Effector memory CD4-positive, alpha-beta T cell (primary cell): ENCODE measurements at places on chromosomes 11 and 22.

GRCh38 chr22:44917372-44918165 lies 92.2 kb downstream of the PHF21B start:
- H3K27ac ChIP-seq, result no peak overlapping the region
- no peak for DNase-seq
- no peaks in the 10 kb centered on the region for H3K36me3 ChIP-seq
- H3K4me3 ChIP-seq, result no peak overlapping the region

DNA sequence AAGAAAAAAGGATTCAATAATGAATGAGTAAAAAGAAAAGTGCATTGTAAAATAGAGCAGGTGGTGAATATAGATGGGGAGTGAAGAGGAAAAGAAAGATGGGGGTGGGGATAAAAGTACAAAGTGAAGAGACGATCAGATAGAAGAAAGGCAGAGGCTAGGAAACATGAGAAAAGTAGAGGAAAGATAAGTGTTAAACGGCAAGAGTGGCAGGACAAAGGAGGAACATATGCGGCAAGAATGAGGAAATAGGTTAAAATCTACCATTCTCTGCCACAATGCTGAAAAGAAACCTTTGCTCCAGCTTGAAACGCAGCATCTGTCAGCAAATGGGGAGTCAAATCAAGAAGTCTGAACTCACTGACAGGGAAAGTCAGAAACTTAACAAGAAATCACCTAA lies 6.8 kb downstream of the FUT4 start:
- no peaks in the 10 kb centered on the region for H3K36me3 ChIP-seq
- no peaks in the 10 kb centered on the region for H3K27me3 ChIP-seq
- peaks cover 5% of the 10 kb centered on the region for H3K4me1 ChIP-seq
- H3K4me3 ChIP-seq, result no peak overlapping the region
- no peak for DNase-seq

GRCh38 chr22:32764330-32765131 lies 37.0 kb upstream of the TIMP3 start:
- no peak overlapping the region for H3K27ac ChIP-seq
- peaks cover 14% of the 10 kb centered on the region for H3K27me3 ChIP-seq
- H3K4me1 ChIP-seq, result no peaks in the 10 kb centered on the region
- no peak overlapping the region for H3K4me3 ChIP-seq

GRCh38 chr11:68002938-68003845 lies 705 bp downstream of the UNC93B1 start:
- H3K36me3 ChIP-seq, result no peaks in the 10 kb centered on the region
- H3K27ac ChIP-seq, result peak overlapping the region; percentile 55
- no peaks in the 10 kb centered on the region for H3K27me3 ChIP-seq
- DNase-seq, result peak; percentile 33
- H3K4me1 ChIP-seq, result peaks cover 3% of the 10 kb centered on the region
- peak overlapping the region; percentile 58 for H3K4me3 ChIP-seq

- no peaks in the 10 kb centered on the region for H3K36me3 ChIP-seq
- no peaks in the 10 kb centered on the region for H3K4me1 ChIP-seq
- no peak for DNase-seq
- no peak overlapping the region for H3K4me3 ChIP-seq
Measured at GRCh38 chr11:96116376-96116775, 192.5 kb upstream of the MTMR2 start.

DNA sequence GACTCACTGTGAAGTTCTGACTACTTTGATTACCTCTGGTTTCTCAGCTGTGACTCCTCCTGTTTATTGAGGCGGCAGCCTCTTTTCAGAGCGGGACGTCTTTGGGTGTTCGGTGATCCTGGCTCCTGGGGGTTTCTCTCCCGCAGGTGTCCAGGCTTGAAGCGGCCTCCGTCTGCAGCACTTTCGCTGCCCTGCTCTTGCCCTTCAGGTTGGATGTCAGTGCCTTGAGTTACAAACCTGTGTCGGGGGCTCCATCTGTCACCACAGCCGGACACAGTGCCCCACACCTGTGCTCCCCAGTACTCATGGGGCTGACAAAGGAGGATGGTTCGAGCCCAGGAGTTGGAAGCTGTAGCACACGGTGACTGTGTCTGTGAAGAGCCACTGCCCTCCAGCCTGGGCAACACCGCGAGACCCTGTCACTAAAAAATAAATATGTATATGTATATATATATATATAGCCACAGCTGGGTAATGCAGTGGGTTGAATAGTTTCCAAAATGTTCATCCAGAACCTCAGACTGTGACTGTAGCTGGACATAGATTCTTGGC lies 104.1 kb downstream of the BRD1 start:
- no peaks in the 10 kb centered on the region for H3K4me1 ChIP-seq
- no peak overlapping the region for H3K4me3 ChIP-seq
- H3K36me3 ChIP-seq, result no peaks in the 10 kb centered on the region

DNA sequence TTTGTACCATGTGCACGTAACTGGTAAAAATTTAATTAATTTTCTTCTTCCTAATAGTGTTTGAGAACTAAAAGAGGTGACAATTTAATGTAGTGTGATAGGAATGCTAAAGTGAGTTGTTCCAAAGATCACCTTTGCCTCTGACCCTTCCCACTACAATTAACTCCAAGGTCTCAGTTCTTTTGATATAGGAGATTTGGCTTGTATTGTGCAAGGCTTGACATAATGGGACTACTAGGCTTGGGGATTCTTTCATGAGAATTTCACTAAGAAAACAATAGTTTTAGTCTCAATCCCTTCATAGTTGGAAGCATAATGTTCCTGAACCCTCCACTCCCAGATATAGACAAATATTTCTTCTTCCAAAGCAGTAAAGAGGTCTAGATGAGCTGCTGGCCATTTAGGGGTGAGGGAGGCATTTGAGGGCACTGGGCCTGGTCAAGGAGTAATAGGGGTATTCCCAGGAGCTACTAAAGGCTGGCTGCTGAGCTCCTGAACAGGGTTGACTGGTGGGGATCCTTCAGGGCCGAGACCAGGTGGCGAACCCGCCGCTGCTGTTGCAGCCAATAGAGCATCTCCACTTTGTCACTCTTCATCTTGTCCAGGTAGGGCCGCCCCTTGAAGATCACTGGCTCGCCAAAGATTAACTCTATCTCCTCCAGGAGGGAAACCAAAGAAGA lies 2.7 kb downstream of the CCDC87 start:
- H3K27me3 ChIP-seq, result no peaks in the 10 kb centered on the region
- peaks cover 11% of the 10 kb centered on the region for H3K4me1 ChIP-seq
- H3K4me3 ChIP-seq, result no peak overlapping the region
- H3K36me3 ChIP-seq, result no peaks in the 10 kb centered on the region
- no peak for DNase-seq

- no peak overlapping the region for H3K4me3 ChIP-seq
- no peak overlapping the region for H3K27ac ChIP-seq
- no peaks in the 10 kb centered on the region for H3K27me3 ChIP-seq
- H3K4me1 ChIP-seq, result peaks cover 21% of the 10 kb centered on the region
Measured at GRCh38 chr11:119024430-119025098, 6.0 kb downstream of the TRAPPC4 start.

DNA sequence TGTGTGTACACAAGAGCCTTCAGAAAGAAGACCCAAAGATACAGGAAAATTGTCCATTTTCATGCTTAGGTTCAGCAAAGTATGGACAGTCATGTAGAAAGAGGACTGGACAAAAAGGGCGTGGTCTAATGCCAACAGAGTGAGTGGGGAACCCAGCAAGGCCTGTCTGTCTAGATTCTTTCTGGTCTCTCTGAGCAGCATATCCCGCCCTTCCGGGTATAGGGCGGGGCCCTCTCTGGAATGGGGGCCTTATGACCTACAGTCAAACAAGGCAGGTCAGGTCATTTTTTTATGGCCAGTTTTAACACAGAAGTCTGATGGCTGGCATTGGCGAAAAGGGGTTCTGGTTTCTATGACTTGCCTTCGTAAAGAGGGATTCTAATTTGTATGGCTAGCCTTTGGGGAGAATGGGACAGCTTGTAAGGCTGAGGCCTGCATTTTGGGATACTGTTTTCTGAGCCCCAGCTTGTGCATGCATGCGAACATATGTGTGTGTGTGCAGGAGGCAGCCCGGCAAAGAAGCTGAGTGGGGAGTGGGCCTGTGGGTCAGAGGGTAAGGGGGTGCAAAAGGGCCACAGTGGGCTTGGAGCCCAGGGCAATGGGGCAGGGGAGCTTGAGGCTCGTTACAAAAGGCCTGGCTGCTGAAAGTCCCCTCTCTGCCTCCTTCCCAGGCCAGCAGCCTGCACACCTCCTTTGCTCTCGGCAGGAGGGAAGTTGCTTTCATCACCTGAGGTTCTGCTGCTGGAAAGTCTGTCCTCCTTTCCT lies 130.5 kb upstream of the B3GAT1 start:
- no peak overlapping the region for H3K27ac ChIP-seq
- no peaks in the 10 kb centered on the region for H3K27me3 ChIP-seq
- no peaks in the 10 kb centered on the region for H3K36me3 ChIP-seq
- H3K4me3 ChIP-seq, result no peak overlapping the region
- no peak for DNase-seq

DNA sequence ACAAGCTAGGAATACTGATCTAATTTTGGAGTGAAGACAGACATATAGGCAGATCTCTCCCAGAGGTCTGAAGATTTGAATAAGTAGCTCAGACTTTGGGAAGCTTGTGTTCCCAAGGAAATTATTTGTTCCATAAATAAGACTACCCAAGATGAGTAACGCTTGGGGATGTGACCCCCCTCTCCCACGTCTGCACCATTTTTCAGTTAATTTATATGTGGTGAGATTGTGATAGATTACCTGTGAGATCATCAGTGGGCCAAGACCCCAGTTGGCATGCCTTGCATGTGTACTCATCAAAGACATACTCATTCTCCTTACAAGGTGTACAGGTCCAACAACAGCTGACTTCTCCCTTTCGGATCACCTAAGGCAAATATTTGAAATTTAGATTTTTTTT lies 252.8 kb upstream of the CTSC start:
- H3K36me3 ChIP-seq, result no peaks in the 10 kb centered on the region
- H3K4me3 ChIP-seq, result no peak overlapping the region
- no peak for DNase-seq

- H3K27me3 ChIP-seq, result no peaks in the 10 kb centered on the region
- no peak overlapping the region for H3K27ac ChIP-seq
- H3K4me3 ChIP-seq, result no peak overlapping the region
- no peak for DNase-seq
- H3K4me1 ChIP-seq, result no peaks in the 10 kb centered on the region
Measured at GRCh38 chr11:71908218-71908617, 20.2 kb downstream of the XNDC1N start.

GRCh38 chr11:119180729-119181676 lies 4.3 kb upstream of the NHERF4 start:
- H3K4me1 ChIP-seq, result no peaks in the 10 kb centered on the region
- H3K27ac ChIP-seq, result no peak overlapping the region
- no peaks in the 10 kb centered on the region for H3K36me3 ChIP-seq
- DNase-seq, result no peak
- no peaks in the 10 kb centered on the region for H3K27me3 ChIP-seq
- H3K4me3 ChIP-seq, result no peak overlapping the region

DNA sequence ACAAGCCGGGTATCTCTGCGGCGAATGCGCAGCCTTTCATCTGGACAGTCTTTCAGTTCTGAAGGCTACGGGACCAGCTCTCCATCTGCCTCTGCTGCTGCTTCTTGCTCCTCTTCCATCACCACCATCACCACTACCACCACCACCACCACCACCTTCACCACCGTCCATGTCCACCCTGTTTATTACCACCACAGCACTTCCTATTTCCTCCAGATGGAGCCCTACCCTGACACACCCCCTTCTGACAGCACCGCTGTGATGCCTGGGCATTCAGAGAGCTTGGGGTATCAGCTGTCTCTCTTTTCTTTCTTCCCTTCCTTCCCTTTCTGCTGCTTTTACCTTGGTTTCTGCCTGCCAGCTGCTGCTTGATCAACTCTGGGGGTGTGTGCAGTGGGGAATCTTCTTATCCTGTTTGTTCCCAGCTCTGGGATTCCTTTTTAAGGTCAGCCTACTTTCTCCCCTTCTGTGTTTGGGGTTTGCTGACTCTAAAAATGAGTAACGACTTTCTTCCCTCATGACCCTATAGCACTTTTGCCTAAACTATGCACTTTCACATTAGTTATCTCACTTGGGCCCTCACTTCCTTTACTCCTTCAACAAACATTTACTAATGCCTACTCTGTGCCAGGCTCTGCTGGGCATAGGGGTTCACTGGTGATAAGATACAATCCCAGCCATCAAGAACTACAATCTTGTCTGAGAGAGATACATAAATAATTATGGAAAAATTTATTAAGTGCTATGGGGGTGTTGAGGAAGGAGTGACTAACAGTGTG lies 7.8 kb upstream of the RRM1 start:
- H3K4me1 ChIP-seq, result peaks cover 38% of the 10 kb centered on the region
- no peak for DNase-seq
- no peak overlapping the region for H3K4me3 ChIP-seq
- H3K27me3 ChIP-seq, result no peaks in the 10 kb centered on the region
- peaks cover 43% of the 10 kb centered on the region for H3K36me3 ChIP-seq

- no peaks in the 10 kb centered on the region for H3K4me1 ChIP-seq
- H3K36me3 ChIP-seq, result no peaks in the 10 kb centered on the region
- no peak for DNase-seq
- H3K27ac ChIP-seq, result no peak overlapping the region
- H3K27me3 ChIP-seq, result no peaks in the 10 kb centered on the region
Measured at GRCh38 chr22:25494774-25495173, 69.7 kb upstream of the GRK3 start.

DNA sequence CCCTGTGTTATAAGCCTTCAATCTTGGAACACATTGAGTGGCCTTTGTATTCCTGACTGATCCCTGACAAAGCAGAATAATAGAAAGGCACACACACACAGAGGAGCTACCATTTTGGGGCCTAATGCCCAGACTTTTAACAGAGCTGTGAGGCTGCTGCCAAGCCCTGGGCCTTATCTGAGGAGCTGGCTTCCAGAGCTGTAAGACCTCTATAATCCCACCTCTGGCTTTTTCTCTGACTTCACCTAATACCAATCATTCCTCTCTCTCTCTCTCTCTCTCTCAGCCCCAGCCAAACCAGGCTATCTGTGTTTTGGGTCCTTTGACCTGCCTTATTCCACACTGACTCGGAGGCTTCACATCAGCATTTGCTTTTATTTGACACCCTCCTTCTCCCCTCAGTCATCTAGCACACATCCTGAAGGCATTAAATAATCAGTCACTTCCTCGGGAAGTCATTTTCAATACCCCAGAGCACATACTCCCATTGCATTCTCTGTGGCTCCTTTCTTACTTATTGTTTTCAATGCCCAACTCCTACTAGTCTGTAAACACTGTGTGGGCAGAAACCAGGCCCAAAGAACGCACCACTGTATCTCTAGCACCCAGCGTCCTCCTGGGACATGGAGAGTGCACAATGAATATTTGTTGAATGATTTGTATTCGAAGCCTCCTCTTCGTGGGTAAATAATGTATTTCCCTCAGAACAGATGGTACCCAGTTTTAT lies 21.2 kb upstream of the TRIM44 start:
- no peaks in the 10 kb centered on the region for H3K4me1 ChIP-seq
- DNase-seq, result no peak
- H3K27ac ChIP-seq, result no peak overlapping the region
- H3K36me3 ChIP-seq, result no peaks in the 10 kb centered on the region
- no peaks in the 10 kb centered on the region for H3K27me3 ChIP-seq
